ENCODE measurements at places on chromosomes 4 and X.
A peak's percentile ranks its signal among the peaks of the same experiment; 100 is the strongest.

- DNase-seq = no peak
These were observed 495.9 kb downstream of the SPRY1 start for GRCh38 chr4:123892368-123892976.

GRCh38 chrX:15158736-15159406, 111.0 kb downstream of the ASB9 start:
- peak; percentile 40 for DNase-seq

DNA sequence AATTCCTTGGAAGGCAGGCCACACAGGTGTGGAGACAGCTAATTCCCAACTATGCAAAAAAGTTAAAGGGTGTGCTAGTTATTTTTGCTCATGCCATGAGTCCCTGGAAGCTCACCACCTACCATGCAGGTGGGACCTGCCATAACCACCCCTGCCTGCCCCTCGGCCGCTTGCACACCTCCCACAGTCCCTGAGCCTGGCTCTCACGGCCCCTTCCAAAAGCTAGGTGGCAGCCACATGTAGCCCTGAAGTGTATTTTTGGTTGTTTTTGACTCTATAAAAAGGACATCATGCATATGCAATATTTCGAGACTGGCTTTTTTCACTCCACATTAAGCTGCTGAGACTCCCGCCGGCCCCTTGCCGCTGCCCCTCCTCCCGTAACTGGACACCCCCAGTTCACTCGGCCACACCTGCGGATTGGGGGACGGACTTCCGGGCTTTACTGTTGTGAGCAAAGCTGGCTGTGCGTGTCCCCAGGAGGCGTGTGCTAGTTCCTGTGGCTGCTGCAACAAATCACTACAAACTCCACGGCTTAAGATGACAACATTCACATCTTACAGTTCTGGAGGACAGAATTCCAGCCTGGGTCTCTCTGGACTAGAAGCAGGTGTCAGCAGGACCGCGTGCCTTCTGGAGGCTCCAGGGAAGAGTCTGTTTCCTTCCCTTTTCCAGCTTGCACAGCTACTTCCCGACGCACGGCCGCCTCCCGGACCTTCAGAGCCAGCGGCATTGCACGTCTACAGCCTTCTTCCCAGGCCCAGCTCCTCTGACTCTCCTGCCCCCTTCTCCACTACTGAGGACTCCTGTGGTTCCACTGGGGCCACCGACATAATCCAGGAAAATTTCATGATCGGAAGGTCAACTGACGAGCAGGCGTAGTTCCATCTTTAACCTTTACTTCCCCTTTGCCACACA, 24.8 kb downstream of the ZFYVE28 start:
- DNase-seq = no peak

DNA sequence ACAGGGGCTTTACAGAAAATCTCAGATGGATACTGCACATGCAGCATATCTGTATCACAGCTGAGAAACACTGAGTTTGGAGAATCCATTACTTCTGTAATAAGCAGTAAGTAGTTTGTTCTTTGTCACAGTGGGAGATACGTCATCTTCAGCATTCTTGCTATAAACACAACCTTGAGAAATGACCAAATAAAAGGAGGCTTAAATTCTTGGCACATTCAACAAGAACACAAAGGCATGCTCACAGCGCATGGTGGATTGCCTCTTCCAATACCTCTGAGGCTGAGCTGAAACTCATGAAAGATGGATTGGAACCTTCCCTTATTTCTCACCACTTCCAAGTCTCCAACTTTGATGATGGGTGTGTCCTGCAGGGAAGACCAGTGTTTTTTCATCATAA, 54.5 kb downstream of the ANXA5 start:
- no peak for DNase-seq

GRCh38 chr4:39320381-39321115, 45.6 kb downstream of the RFC1 start:
- no peak for DNase-seq

- DNase-seq = peak; percentile 70
These were observed 47.9 kb upstream of the TSPAN5 start for GRCh38 chr4:98706200-98706813.

- no peak for DNase-seq
These were observed 13.2 kb downstream of the ATP8A1 start for GRCh38 chr4:42643685-42644084.

GRCh38 chr4:151015459-151016347, 619 bp upstream of the LRBA start:
- DNase-seq = peak; percentile 76

DNA sequence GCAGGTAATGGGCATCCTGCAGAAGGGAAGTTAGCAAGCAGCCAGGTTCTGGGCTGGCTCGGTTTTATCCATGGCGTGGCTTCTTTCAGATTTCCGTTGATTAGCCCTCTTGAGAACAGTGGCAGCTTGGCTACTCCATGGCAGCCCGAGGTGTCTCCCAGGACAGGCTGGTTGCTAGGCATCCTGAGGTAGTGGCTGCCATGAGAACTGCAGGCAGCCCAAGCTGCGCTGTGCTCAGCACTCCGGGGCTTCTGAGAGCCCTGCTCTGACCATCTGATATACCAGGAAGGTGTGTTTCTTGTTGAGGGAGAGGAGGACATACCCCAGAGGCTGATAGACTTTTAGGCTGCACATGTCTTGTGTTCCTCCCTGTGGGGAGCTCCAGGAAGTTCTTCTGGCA, 253.4 kb upstream of the CASK start:
- no peak for DNase-seq

DNA sequence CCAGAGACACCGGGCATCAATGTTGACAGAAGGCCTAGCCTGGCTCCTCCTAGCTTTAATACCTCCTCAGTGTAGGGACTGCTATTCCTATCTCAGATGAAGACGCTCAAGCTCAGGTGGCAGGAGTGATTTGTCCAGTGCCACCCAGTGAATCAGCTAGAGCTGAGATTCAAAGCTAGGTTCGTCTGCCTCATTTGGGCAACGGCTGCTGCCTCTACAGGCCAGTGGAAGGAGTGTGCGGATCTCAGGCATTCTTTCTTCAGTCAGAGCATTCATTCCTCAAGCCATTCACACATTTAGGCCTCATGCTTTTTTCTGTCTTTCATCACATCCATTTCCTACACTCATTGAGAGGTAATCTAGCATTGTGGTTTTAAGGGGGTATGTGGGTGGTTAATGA, 7.3 kb downstream of the TSR2 start:
- DNase-seq = no peak

- DNase-seq = no peak
These were observed 965.3 kb downstream of the CCSER1 start for GRCh38 chr4:91092398-91092980.

DNA sequence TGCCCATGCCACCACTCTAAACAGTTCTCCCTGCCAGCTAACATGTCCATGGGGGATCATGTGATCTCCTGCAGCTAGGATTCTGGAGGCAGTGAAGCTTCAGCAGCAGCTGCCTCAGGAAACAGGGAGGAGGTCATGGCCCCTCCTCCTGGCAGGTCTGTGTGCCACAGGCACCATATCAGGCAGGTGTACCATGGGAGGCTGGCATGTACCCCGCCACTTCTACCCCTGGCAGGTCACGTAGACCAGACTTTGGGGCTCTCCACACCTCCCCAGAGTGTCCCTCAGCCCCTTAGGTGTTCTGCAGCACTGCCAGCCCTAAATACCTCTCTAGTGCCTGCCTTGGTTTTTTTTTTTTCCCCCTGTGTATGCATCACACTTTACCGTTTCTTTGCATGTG, 110.5 kb upstream of the FAM47C start:
- no peak for DNase-seq

DNA sequence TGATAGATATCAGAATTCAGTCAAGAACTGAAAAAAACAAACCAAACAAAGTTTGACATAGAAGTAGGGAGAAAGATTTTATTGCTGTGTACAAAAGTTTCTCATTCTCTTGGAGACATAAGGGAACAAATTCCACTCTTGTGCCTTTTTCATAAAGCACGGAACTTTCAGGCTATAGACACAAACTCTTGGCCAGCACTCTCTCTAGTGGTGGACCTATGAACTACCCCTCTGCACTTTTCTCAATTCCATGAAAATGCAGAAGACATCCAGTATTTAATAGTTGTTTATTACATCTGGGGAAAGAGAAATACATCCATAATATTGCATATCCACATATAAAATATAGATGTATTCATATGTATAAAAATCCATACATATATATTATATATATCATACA, 291.6 kb upstream of the HS3ST1 start:
- no peak for DNase-seq

- DNase-seq = no peak
These were observed 119.1 kb downstream of the PAPSS1 start for GRCh38 chr4:107600983-107601382.

GRCh38 chr4:173526027-173526482, 4.0 kb downstream of the HAND2 start:
- no peak for DNase-seq

- no peak for DNase-seq
These were observed 148.7 kb downstream of the FGF16 start for GRCh38 chrX:77595848-77596247.

DNA sequence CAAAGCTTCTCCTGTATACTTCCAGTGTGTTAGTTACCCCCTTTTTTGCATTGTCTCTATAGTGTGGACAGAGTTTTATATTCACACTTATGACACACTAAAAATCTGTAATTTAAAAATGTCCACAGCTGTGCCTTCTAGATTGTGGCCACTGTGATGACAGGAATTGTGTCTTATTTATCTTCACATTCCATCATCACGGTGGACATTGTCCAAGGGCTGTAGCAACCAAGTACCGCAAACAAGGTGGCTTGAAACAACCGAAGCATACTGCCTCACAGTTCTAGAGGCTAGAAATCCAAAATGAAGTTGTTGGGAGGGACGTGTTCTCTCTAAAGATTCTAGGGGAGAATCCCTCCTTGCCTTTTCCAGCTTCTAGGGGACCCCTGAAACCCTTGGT, 32.3 kb downstream of the CHRNA9 start:
- DNase-seq = no peak

DNA sequence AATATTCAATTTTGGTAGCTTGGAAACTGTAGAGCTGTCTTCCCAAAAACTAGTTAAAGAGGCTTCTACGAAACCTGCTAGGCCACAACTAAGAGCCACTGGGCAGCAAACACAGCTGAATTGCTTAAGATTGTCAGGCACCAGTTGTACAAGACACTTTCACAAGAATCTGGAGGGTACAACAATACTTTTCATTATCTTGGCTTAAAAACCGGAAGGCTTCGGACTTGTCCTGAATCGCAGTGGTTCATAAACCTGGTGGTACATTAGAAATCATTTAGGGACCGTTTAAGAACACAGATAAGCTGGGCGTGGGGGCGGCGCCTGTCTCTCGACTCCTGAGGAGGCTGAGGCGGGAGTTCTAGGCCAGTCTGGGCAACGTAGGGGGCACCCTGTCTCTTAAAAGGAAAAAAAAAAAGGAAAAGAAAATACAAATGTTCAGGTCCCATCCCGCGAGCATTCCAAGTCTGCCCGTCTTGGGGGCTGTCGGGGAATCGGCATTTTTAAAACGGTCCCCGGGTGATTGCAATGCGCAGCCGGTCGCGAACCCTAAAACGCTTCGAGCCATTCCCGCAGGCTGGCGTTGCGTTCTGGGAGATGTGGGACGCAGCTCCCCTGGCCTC, 763 bp downstream of the PYURF start:
- DNase-seq = peak; percentile 11

- no peak for DNase-seq
These were observed 85.0 kb upstream of the MYOZ2 start for GRCh38 chr4:119050527-119051090.

- DNase-seq = peak; percentile 30
These were observed 34.0 kb upstream of the GNPDA2 start for GRCh38 chr4:44760142-44760898.

- no peak for DNase-seq
These were observed 10.9 kb downstream of the ADGRA3 start for GRCh38 chr4:22504922-22505321.

DNA sequence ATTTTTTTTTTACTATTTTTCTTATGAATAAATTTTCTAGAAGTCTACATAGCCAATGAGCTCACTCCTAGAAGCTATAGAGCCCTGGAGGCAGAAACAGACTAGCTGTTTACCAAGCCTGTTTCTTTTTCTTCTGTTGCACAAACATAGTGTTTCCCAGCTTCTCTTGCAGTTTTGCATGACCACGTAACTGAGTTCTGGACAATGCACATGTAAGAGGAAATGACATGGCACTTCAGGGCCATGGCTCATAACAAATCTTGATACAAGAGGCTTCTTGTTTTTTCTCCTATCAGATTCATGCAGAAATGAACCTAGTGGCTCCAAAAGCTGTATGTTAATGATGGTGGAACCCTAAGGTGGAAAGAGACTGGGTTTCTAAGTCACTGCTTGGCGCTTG, 127.4 kb downstream of the ZNF330 start:
- DNase-seq = no peak

- DNase-seq = peak; percentile 21
These were observed 26.2 kb downstream of the LIN54 start for GRCh38 chr4:82984459-82984858.

GRCh38 chr4:101621120-101621519, 169.4 kb upstream of the BANK1 start:
- no peak for DNase-seq

DNA sequence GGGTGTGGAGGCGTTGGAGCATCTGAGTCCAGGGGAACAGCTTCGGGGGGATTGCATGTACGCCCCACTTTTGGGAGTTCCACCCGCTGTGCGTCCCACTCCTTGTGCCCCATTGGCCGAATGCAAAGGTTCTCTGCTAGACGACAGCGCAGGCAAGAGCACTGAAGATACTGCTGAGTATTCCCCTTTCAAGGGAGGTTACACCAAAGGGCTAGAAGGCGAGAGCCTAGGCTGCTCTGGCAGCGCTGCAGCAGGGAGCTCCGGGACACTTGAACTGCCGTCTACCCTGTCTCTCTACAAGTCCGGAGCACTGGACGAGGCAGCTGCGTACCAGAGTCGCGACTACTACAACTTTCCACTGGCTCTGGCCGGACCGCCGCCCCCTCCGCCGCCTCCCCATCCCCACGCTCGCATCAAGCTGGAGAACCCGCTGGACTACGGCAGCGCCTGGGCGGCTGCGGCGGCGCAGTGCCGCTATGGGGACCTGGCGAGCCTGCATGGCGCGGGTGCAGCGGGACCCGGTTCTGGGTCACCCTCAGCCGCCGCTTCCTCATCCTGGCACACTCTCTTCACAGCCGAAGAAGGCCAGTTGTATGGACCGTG, 2.2 kb downstream of the AR start:
- DNase-seq = no peak

GRCh38 chr4:40144716-40145115, 52.1 kb upstream of the RHOH start:
- no peak for DNase-seq

DNA sequence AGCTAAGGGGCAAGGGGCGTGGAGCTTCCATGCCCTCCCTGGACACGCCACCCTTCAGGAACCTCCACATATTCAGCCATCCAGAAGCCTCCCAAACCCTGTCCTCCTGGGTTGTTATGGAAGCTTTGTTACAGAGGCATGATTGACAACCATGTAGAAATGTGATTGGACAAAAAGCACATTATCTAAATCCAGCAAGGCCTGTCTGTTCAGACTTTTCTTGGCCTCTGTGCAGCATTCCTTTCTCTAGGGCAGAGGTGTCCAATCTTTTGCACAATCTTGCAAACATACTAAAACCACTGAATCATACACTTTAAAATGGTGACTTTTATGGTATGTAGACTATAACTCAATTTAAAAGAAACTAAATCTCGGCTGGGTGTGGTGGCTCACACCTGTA, 12.7 kb downstream of the STEEP1 start:
- DNase-seq = no peak

- no peak for DNase-seq
These were observed 35.0 kb upstream of the BCOR start for GRCh38 chrX:40132751-40133150.

GRCh38 chr4:158763462-158763861, 5.4 kb upstream of the FNIP2 start:
- no peak for DNase-seq

Data from CD4-positive, alpha-beta T cell treated with Interleukin-4 for 4 hours (primary cell).